ENCODE measurements at places on chromosomes 7 and 10.

GRCh38 chr7:7157887-7158271, 24.5 kb upstream of the C1GALT1 start:
- H3K4me1 ChIP-seq, result no peaks in the 10 kb centered on the region
- H3K27ac ChIP-seq, result no peak overlapping the region
- H3K27me3 ChIP-seq, result no peaks in the 10 kb centered on the region
- H3K4me3 ChIP-seq, result no peak overlapping the region

DNA sequence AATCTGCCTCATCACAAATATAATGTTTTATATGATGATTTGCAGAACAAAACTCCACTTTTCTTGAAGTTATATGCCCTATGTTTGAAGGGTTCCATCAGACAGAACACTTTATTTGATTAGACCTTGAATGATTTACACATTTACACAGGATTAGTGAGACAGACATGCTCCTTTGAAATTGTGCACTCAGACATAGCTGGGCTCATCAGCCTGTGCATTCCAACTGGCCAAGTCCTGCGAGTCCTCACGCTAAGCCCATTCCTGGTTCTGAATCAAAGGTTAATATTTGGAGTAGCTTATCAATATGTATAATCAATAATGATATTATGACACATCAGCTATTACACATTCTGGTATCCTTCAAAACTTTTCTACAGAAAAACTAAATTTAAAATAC, 173.6 kb downstream of the MBL2 start:
- H3K27ac ChIP-seq, result no peak overlapping the region
- no peaks in the 10 kb centered on the region for H3K27me3 ChIP-seq
- no peaks in the 10 kb centered on the region for H3K36me3 ChIP-seq
- H3K4me1 ChIP-seq, result peaks cover 4% of the 10 kb centered on the region
- no peak for DNase-seq

DNA sequence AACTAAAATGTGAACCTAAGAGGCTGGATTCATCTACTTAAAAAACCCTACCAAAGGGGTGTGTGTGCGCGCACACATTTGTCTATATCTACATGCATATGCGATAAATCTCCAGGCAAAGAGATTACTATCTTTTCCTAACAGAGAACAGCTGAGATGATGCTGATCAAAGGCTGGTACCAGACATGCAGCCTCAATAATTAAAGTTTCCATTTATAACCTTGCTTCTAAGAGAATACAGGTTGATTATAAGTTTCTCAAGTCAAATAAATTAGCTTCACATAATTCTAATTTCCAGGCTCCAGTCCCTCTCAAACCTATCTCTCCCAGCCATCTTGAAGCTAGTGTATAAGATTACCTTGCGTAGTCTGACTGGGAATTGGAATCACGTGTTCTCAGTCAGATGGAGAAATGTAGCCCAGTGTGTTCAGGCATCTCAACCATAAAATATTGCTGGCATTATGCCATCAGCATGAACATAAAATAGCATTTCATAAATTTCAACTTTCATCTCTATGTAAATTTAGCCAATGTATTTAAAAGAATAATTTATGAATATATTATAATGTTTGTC, 1062.0 kb downstream of the XPNPEP1 start:
- H3K36me3 ChIP-seq, result no peaks in the 10 kb centered on the region
- no peaks in the 10 kb centered on the region for H3K27me3 ChIP-seq

DNA sequence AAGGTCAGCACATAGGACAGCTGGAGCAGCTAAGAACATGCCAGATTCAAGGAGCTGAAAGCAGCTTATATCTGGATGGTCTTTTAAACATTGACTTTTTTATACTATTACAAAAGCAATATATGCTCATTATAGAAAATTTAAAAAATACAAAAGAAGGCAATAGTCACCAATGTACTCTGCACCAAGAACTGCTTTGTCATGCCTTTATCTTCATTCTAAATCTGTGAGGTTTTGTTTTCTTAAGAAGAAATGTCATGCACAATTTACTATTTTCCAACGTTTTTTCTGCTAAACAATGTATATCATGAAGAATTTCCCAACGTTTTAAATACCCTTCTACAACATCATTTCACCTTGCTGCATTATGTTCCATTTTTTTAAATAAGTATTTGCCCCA, 2.8 kb downstream of the LIPM start:
- H3K27me3 ChIP-seq, result no peaks in the 10 kb centered on the region
- no peaks in the 10 kb centered on the region for H3K4me1 ChIP-seq
- H3K4me3 ChIP-seq, result no peak overlapping the region

GRCh38 chr10:124372899-124373298, 45.8 kb downstream of the OAT start:
- H3K27ac ChIP-seq, result no peak overlapping the region
- no peak for DNase-seq
- H3K4me1 ChIP-seq, result no peaks in the 10 kb centered on the region
- peaks cover 31% of the 10 kb centered on the region for H3K27me3 ChIP-seq
- no peak overlapping the region for H3K4me3 ChIP-seq

- peaks cover 17% of the 10 kb centered on the region for H3K27me3 ChIP-seq
- H3K27ac ChIP-seq, result no peak overlapping the region
- H3K4me3 ChIP-seq, result no peak overlapping the region
- DNase-seq, result no peak
These were observed 280.1 kb downstream of the SKAP2 start for GRCh38 chr7:26584326-26584725.

- H3K27ac ChIP-seq, result peak overlapping the region; percentile 69
- H3K4me3 ChIP-seq, result no peak overlapping the region
- no peaks in the 10 kb centered on the region for H3K36me3 ChIP-seq
These were observed 417.0 kb downstream of the CALN1 start for GRCh38 chr7:71995111-71995510.

DNA sequence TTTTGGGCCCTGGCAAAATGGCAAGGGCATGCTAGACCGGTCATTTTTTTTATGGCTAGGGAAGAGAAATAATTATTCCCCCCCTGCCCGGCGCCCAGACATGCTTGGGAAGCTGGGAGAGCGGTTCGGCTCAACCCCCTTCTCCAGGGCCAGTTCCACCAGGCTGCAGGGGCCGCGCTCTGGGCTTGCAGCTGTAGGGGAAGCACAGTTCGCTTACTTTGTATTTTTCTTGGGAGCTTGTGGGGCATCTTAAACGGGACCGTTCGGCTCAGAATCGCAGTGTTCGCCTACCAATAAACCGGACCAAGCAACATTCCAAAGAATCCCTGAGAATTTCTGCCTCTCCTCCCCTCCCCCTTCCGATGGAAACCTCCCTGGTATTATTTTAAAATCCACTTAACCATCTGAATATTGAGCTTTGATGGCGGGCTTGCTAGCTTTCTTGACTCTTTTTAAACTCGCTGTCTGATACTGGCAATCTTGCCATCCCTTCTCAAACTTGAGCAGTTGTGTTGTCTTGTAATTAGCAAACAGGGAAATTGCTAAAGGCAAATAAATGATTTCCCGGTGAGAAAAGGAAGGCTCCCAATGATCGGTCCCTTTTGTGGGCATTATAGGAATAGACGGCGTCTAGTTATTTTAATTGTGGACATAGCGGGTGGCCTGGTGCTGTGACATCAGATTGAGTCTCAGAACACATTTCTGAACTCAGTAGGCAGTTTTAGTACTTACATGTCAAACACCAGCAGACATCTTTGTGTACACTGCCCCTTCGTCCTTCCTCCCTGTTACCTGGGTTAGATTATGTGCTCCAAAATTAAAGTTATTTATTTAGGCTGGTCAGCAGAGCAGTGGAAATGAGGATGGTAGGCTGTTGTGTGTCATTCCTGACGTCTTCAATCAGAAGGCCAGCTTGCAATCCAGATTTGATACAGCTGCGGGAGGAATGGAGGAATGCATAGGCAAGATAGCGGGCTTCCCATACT, 3.4 kb downstream of the TCF7L2 start:
- H3K4me3 ChIP-seq, result peak overlapping the region; percentile 97
- DNase-seq, result no peak
- no peaks in the 10 kb centered on the region for H3K27me3 ChIP-seq
- peaks cover 62% of the 10 kb centered on the region for H3K4me1 ChIP-seq

DNA sequence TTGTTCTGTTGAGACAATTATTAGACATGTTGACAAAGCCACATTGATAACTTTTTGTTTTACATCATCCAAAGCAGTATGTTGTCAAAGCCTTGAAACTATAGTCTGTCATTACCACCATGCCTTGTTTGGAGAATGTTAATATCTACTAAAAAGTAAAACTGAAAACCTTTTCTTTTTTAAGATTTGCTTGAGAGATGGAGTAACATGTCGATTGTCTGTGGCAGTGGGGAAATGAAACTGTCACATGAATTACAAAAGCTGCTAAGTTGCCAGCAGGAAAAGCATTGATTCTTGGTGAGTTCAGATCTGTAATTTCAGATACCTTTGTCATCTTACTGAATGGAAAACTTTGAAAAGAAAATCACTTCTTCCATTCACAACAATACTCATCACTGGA, 69.1 kb downstream of the TFPI2 start:
- H3K4me1 ChIP-seq, result no peaks in the 10 kb centered on the region
- no peak for DNase-seq
- no peak overlapping the region for H3K27ac ChIP-seq
- H3K4me3 ChIP-seq, result no peak overlapping the region

GRCh38 chr10:125144206-125144605, 16.2 kb downstream of the CTBP2 start:
- H3K27me3 ChIP-seq, result no peaks in the 10 kb centered on the region
- peak overlapping the region; percentile 59 for H3K27ac ChIP-seq
- DNase-seq, result no peak
- H3K36me3 ChIP-seq, result peaks cover 3% of the 10 kb centered on the region

DNA sequence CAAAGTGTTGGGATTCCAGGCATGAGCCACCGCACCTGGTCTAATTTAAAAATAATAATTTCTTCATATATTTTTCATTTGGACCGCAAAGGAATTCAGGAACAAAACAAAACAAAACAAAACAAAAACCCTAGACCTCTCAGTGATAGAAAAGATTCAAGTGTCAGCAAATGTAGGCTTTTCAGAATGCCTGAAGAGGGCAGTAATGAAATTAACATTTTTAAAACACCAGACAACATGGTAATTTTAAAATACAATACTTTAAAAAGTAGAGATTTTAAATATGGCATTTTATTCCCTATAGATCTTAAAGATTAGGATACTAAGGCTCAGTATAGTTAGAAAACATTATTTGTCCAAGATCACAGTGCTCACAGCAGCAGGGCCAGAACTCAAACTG, 36.6 kb downstream of the DNMBP start:
- no peak overlapping the region for H3K27ac ChIP-seq
- DNase-seq, result no peak
- peaks cover 8% of the 10 kb centered on the region for H3K4me1 ChIP-seq
- no peak overlapping the region for H3K4me3 ChIP-seq
- peaks cover 21% of the 10 kb centered on the region for H3K36me3 ChIP-seq

DNA sequence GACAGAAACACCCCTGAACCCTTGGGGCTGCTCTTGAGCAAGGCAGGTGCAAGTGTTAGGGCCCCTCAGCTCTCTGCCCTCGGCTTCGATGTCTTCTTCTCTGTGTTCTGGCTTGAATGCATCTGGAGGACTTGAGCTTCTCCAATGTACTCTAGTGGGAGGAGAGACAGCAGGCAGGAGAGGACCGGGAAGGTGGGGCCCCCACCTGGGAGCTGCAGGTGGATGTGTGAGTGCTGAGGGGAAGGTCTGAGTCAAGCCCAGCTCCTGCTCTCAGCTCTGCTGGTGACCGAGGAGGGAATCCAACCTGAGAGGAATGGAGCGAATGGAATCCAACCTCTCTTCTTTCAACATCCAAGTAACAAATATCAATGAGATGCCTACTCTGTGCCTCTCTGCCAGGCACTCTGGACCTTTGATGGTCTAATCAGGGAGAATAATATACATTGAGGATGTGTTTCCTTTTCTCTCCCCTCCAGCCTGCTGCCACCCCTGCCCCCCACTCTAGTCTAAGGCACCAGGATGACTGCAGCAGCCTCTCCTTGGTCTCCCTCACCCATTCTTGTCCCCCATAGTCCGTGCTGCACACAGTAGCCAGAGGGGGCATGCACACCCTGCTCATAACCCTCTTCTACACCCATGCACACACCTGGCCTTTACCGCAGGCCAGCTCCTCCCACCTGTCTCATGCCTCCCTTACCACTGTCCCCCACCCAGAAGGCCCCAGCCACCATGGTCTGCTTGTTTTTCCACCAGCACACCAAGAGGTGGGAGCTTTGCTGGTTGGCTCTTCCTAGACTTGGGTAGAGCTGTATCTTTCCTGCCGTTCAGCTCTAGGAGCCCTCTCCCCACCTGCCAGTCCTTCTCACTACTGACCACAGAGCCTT, 13.6 kb downstream of the TBATA start:
- H3K4me1 ChIP-seq, result no peaks in the 10 kb centered on the region
- H3K27me3 ChIP-seq, result peaks cover 3% of the 10 kb centered on the region

DNA sequence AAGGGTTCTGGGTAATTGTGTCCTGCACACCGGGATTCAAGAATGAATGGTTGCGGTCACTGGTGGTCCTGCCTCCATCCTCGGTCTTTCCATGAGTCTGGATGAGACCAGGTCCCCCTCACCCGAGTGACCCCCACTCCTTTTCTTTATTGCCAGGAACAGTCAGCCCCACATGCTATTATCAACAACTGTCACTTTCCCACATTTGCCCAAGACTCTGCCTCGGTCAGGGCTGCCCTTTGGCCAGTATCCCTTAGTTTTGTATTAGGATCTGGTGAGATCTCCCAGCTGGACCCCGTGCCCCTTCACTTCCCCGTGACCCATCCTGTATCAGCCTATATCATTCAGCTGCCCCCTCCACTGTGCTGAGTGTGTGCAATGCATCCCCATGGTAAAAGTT, 288.3 kb downstream of the ADARB2 start:
- DNase-seq, result no peak
- H3K4me3 ChIP-seq, result no peak overlapping the region
- no peaks in the 10 kb centered on the region for H3K36me3 ChIP-seq
- peaks cover 5% of the 10 kb centered on the region for H3K4me1 ChIP-seq
- peaks cover 3% of the 10 kb centered on the region for H3K27me3 ChIP-seq
- H3K27ac ChIP-seq, result no peak overlapping the region

- peaks cover 30% of the 10 kb centered on the region for H3K36me3 ChIP-seq
- H3K4me3 ChIP-seq, result no peak overlapping the region
- H3K27ac ChIP-seq, result no peak overlapping the region
- peaks cover 32% of the 10 kb centered on the region for H3K4me1 ChIP-seq
- H3K27me3 ChIP-seq, result no peaks in the 10 kb centered on the region
- DNase-seq, result no peak
These were observed 82.6 kb downstream of the ATE1 start for GRCh38 chr10:121845044-121845784.

GRCh38 chr10:115795964-115796363, 477.0 kb downstream of the GFRA1 start:
- H3K27ac ChIP-seq, result no peak overlapping the region
- H3K36me3 ChIP-seq, result no peaks in the 10 kb centered on the region
- no peaks in the 10 kb centered on the region for H3K4me1 ChIP-seq
- H3K27me3 ChIP-seq, result no peaks in the 10 kb centered on the region
- H3K4me3 ChIP-seq, result no peak overlapping the region

GRCh38 chr7:20578257-20578771, 37.2 kb upstream of the ABCB5 start:
- no peak overlapping the region for H3K27ac ChIP-seq
- no peak for DNase-seq
- H3K4me1 ChIP-seq, result no peaks in the 10 kb centered on the region
- H3K27me3 ChIP-seq, result no peaks in the 10 kb centered on the region

GRCh38 chr10:108422286-108422685, 1257.8 kb upstream of the SORCS1 start:
- no peak overlapping the region for H3K4me3 ChIP-seq
- no peaks in the 10 kb centered on the region for H3K36me3 ChIP-seq
- H3K4me1 ChIP-seq, result no peaks in the 10 kb centered on the region
- no peaks in the 10 kb centered on the region for H3K27me3 ChIP-seq
- H3K27ac ChIP-seq, result no peak overlapping the region

- H3K27me3 ChIP-seq, result no peaks in the 10 kb centered on the region
- peaks cover 46% of the 10 kb centered on the region for H3K36me3 ChIP-seq
- no peak for DNase-seq
- peaks cover 12% of the 10 kb centered on the region for H3K4me1 ChIP-seq
These were observed 153.1 kb downstream of the CDK14 start for GRCh38 chr7:90749262-90749661.

Data from progenitor cell of endocrine pancreas (in vitro differentiated cells).